Stimulated activated CD8-positive, alpha-beta memory T cell treated with anti-CD3 and anti-CD28 coated beads, Interleukin-4, amount 100 ng/mL, for 24 hours (primary cell): ENCODE measurements at places on chromosomes 2 and 18.

GRCh38 chr2:165109915-165110314 is 93.9 kb downstream of the SCN3A start:
- DNase-seq, result no peak

DNA sequence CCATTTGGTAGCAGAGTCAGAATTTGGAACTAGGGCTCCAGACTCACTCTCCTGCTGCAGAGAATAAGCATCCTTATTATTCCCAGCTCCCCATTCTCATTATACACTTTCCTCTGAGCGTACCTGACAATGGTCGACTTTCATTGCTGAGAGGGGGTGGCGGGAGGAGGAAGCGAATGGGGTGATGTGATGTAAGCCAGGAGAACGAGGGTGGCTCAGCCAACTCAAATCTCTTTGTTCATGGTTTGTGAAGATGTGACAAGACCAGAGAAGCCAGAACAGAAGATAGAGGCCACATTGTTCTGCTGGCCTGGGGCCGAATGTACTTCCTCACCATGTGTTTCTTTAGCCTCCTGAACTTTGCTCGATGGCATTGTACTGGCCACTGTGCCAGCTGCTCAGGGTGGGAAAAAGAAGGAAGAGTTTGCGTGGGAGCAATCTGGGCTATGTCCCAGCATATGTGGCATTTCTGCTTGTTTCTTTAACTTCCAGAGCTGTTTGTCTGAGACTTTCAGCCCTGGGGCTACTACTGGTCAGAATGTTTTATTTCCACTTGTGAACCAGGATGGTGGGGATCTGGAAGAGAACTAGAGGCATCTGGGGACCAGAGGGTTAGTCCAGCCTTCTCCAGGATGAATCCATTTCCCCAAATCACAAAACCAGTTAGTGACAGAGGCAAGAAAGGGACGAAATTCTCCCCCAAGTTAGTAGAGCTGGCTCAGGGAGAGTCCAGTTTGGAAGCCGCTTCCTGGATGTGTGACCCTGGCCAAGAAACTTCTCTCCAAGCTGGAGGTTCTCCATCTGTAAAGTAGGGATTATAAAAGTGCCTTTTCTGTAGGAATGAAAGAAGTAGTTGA is 62.6 kb downstream of the MOGAT1 start:
- DNase-seq, result no peak

GRCh38 chr2:25651782-25652455 is 21.5 kb downstream of the DTNB start:
- DNase-seq, result no peak

DNA sequence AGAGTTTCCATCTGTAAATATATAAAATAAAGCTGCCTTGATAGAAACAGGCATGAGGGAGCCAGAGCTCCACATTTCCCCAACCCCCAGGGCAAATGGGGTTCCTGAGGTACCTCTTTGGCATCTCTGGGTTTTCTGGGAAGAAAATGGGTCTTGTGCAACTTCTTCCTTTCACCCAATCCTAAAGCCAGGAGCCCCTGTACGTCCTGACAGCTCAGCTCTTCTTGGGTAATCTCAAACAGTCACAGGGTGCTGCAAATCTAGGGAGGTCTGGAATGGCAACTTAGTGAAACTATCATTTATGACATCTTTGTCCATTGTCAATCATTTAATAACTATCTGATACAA is 36.6 kb upstream of the STAT1 start:
- DNase-seq, result no peak

DNA sequence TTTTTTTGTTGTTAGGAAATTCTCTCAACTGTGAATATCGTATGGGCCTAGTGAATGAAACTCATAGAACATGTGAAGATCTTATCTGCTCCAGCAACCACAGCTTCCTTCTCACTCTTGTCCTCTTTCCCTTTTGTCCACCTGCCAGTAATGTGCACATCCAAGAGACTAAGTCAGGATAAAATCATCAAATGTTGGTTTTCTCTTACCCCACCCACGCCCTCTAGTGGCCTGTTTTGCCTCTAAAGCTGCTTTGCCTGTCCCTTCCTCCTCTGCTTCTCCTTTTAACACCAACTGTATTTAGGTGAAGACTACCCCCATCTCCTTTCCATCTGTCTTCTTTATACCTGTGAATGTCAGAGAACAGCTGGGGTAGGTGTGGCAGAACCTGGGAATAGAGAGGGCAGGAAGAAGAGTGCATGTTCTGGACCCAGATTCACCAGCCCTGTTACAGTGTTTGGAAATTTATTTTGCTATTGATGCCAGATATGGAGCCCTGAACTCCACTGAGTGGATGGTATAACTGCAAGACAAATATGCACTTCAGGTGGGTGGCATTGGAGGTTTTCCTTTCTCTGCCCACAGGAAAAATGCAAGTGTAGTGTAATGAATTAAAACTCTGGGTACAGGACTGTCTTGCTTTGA is 8.4 kb upstream of the MGAT5 start:
- peak; percentile 64 for DNase-seq

DNA sequence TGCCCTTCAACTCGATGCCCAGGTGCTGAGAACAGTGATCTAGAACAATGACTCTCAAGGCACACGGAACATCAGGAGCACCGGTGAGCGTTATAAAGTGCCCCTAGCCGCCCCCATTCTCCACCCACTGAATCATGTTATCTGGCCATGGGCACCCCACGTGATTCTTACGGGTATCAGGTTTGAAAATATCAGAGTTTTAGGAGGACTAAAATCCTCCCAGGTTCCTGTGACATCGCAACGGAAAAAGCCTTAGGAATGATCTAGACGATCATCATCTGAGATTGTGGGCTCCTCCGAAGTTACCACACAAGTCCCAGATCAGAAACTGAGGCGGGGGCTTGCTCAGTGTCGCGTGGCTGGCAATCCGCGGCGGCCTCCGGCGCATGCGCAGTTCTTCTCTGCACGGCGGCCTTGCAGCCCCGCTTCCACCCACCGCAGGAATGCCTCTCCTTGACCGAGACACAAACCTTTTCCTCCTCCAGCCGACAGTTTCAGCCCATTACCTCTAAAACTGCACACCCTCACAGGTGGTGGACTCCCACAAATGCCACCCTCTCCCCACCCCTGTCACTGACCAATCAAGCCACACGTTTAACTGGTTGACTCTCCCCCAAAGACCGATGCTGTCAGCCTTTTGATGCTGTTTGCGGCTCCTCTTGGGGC is 5.8 kb upstream of the MRPL33 start:
- peak; percentile 25 for DNase-seq

DNA sequence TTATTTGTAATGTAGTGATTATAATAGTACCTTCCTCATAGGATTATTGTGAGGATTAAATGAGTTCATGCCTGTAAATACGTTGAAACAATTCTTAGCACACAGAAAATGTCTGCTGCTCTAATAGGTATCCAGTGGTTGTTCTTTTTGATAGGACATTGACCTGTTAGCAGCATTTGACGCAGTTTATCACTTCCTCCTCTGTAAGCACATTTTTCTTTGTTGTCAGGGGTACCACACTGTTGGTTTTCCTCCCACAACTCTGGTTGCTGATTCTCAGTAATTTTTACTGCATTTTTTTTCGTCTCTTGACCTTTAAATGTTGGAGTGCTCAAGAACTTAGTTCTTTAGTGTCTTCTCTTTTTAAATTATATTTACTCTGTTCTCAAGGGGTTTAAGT is 15.4 kb downstream of the PPM1B start:
- DNase-seq, result no peak

DNA sequence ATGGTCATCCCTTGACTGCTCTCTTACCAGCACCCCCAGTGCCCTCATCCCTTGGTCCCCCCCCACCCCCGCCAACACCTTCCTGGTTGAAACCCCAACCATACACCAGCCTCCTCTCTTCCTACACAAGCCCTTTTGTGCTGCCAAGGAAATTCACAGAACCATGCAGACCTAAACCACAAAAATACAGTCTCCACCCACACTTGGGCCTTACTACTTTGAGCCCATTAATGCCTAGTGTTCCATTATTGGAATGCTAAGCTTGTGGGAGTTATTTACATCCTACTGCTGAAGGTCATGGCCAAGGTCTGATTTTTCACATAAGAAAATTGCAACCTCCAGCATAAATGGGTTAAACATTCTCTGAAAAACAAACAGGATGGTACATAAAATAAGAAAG is 4.1 kb upstream of the CRACDL start:
- no peak for DNase-seq

- DNase-seq, result no peak
Observed at GRCh38 chr18:33440060-33441043, at the start of gene CCDC178. TSS of gene CCDC178 (minus strand) at chr18:33440721. CDS start at chr18:33412088, 28,633 bp downstream.

- DNase-seq, result no peak
Observed at GRCh38 chr2:215522237-215522636, 86.4 kb upstream of the FN1 start.

DNA sequence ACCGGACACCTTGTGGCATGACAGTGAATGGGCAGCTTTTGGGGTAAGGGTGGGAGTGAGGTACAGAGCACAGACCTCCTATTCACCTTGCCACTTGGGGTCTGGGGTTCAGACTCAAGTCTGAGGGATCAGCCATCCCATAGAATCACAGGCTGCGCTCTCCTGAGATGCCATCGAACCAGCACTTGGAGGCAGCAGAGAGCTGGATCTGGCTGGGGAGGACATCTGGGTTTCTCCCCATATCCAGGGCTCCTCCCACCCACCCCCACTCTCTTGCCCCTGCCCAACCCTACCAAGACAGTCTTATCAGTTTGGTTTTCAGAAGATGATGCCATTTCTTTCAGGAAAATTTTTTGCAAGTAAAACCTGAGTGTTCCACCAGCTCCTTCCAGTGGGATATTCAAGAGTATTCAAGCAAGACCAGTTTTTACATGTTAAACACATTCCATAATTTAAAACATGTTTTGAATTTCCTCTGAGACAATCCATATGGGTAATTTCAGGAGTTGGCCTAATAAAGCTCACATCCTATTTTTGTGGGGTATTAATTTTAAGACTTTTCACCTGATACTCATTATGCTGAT is 29.2 kb upstream of the TEX44 start:
- no peak for DNase-seq
